CD4-positive, alpha-beta T cell treated with Interleukin-1 beta for 1 hour (primary cell): ENCODE measurements at places on chromosomes 5 and 9.

DNA sequence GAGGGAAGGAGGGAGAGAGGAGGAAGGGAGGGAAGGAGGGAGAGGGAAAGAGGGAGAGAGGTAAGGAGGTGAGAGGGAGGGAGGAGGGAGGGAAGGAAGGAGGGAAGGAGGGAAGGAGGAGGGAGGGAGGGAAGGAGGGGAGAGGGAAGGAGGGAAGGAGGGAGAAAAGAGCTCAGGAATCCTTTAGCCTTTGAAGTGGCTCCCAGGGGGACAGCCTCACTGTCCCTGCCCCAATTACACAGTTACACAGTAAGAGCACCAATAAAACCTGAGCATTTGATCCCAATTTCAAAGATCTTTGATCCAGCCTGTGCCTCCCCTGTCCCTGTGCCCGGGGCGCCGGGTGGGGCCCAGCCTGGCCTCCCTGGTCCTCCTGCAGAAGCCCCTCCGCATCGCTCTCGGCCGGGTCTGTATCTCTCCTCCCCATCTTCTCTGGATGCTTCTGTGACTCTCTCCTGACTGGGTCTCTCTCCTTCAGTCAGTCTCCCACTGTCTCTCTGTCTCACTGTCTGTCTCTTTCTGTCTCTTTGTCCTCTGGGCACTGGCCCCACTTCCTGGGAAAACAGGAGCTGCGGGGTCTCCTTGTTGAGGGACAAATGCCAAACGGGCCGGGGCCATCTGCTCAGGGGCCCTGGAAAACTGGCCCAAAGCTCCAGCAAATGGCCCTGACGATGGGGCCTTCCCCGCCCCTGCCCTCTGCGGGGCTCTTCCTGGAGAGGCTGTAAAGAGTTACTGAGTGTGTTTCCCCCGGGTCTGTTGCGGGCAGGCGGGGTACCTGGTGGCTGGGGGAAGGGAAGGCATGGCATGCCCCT, 54.2 kb upstream of the EGFL7 start:
- DNase-seq: no peak

GRCh38 chr5:52794519-52794918, 6.8 kb downstream of the ITGA1 start:
- no peak for DNase-seq

DNA sequence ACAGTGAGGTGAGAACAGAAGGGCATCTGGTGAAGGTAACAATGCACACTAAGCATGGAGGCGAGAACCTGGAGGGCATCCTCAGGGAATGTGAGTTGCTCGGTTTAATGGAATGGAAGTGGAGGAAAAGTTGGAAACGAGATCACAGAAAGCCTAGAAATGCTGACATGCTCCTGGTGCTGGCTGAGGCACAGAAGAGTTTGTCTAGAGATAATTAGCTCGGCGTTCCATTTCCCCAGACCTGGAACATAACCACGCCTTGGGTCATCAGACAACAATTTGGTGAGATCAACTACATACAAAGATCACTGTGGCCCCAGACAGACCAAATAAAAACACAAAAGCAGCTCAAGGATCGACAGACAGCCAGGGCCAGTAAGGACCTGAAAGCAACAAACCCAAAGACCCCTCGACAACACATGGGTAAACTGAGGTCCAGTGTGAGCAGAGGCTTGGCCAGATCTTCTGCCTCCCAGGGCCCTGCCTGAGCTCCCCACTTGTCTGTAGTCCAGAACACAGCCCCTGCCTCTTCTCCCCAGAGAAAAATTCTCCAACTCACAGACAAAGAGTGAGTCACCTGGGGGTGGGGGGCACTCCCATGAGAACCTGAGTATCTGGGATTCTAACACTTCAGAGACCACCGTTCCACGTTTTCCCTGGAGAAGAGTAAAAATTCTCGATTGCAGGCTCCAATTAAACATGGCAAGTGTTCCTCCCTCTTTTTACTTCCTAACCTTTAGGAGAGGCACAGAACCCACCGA, 52.5 kb downstream of the SHB start:
- no peak for DNase-seq

- DNase-seq: no peak
Observed at GRCh38 chr5:122586351-122586750, 188.5 kb upstream of the SNX2 start.

DNA sequence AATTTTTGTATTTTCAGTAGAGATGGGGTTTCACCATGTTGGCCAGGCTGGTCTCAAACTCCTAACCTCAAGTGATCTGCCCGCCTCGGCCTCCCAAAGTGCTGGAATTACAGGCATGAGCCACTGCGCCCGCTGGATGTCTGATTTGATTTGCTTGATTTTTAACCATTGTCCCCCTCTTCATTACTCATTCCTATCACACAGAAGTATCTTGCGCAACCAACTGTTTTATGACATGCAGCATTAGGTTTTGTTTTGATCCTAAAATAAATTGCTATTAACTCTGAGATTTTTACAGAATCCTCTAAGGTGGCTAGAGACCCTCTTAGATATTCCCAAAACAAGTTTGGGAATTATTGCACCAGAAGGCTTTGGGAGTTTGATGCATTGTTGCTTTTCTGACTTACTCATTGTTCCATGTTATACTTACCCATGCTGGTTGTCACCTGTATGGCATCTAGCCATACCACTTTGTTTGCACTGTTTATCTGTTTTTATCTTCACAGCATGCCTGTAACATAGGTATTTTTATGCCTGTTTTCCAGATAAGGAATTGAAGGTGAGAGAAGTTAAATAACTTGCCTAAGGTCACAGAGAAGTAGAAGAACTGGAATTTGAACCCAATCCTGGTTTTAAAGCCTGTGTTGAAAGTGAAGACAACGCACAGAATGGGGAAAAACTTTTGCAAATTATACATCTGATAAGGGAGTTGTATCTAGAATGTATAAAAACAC, 35.9 kb upstream of the PWWP2A start:
- DNase-seq: no peak

DNA sequence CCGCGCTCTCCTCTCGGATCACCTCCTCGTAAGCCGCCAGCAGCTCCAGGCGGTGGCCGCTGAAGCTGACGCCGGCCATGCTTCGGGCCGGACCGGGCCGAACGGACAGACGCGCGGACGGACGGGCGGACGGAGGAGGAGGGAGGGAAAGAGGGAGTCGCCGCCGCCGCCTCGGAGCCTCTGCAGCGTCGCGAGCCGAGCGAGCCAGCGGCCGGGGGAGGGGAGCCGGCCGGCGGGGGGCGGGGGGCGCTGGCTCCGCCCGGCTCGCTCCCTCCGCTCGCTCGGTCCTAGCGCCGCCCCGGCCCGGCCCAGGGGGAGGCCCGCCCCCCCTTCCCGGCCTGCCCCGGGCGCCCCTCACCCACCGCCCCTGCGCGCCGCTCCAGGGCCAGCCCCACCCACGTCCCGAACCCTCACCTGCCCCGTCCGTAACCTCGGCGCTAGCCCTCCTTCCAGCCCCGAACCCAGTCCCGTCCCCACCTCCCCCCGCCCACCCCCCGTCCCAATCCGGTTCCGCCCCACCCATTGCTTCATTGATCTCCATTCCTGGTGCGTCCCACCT, at the start of gene DBN1:
Gene DBN1, minus strand, starts transcription at position 192 of the 559 bp plus-strand sequence. Its CDS starts 113 bp downstream, at position 79.
- DNase-seq: no peak

DNA sequence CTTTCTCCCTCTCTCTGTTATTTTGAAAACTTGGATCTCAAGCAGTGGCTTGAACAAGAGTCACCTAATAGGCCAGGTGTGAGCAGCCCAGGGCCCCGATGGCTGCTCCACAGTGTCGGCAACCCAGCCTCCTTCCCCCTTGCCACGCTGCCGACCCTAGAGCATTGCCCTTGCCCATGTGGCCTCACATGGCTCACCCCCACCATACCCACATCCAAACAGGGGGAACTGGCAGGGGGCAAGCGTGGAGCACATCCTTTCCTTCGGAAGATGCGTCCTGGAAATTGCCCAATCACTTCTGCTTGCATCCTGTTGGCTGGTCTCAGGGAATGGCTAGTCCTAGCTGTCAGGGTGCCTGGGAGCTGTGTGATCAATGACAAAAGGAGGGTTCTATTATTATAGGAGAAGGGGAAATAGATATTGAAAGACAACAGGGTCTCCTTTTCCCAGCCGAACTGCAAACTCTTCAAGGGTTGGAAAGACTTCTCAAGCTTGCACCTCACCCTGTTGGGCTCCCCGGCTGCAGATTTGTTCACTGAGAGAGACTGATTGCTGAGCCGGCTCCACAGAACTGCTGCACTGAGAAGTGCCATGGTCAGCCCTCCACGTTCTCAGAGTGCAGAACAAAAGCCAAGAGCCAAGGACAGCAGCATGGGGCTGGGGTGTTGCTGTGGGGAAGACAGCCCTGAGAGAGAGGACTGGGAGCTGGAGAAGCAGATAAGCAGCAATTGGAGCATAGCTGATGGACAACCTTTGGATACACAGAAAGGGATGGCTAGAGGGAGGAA, 8.3 kb upstream of the TIFAB start:
- DNase-seq: no peak

- no peak for DNase-seq
Observed at GRCh38 chr5:177256296-177256695, 47.2 kb downstream of the RAB24 start.

- peak; percentile 12 for DNase-seq
Observed at GRCh38 chr5:60687927-60688720, 11.8 kb downstream of the DEPDC1B start.

GRCh38 chr9:20651939-20652338, 29.6 kb upstream of the MLLT3 start:
- no peak for DNase-seq

DNA sequence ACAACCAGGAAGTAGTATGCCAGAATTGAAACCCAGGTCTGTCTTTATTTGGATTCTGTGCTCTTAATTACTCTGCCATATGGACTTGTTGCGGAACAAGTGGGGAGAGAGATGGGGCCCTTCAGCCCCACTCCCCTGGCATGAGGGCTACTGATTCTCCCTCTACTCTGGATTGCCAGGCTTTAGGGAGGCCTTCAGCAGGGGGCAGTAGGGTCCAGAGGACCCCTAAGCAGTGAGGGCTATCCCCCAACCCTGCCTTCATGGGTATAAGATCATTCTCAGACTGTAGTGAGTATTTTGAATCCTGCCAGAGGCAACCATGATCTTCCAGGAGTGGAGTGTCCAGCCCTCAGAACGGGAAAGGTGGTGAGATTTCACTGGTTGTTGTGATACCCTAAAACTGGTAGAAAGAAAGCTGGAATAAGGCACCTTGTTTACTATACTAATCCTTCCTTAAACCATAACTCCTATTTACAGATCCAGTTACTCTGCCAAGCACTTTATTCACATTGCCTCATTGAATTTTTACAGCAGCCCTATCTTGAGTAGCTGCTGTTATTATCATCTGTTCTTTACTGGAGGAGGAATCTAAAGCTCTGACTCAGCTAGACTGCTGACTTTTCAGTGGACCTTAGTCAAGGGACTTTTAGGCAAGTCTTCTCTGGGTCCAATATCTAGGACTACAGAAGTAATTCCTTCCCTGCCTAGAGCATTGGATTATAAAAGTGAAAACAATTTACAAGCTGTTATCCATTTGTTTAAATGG, 31.3 kb upstream of the LARP1 start:
- DNase-seq: no peak

- DNase-seq: no peak
Observed at GRCh38 chr9:1875921-1876448, 139.2 kb upstream of the SMARCA2 start.

DNA sequence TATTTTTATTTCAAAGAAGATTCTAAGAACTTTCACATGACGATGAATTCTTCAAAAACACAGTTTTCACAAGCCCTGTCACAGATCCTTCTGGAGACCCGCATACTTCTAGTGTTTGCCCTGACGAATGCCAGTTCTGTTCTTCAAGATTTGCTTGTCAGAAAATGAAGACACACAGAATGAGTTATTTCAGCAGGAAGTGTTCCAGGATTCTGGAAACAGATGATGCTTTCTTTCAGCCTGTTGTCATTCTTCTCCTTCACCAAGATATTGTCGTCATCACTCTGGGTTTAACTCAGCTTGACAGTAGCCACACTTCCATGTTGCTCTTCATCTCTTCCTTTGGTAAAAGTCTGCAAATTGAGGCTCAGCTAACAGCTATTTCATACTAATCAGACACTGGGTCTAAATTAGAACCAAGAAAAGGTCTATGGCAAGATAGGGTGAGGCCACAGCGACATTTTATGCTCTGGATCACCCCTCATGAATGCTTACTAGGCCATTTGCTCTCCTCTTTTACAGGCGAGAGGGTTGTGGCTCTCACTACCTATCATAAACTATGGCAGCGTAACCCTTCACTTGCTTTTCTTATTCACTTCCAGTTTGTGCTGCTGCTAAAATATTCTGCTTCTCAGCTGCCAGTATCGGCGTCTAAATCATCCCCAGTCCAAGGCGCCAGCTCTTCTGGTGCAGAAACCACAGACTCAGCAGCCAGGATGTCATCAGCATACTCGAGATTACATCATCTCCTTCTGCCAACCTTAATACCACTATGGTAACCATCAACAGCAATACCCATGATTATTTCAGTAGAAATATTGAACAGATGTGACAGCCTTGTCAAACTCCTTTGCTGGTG, 159.6 kb upstream of the TBCA start:
- DNase-seq: peak; percentile 3

DNA sequence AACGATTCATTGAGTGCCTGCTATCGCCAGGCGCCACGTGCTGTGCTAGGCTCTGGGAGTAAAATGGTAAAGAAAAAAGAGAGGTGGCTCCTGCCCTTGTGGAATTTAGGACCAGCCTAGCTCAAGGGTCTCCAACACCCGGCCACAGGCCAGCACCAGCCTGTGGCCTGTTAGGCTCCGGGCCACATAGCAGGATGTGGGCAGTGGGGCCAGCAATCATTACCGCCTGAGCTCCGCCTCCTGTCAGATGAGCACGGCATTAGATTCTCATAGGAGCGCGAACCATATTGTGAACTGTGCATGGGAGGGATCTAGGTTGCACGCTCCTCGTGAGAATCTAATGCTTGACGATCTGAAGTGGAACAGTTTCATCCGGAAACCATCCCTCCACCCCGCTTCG, 1.5 kb downstream of the RMRP start:
- DNase-seq: no peak

DNA sequence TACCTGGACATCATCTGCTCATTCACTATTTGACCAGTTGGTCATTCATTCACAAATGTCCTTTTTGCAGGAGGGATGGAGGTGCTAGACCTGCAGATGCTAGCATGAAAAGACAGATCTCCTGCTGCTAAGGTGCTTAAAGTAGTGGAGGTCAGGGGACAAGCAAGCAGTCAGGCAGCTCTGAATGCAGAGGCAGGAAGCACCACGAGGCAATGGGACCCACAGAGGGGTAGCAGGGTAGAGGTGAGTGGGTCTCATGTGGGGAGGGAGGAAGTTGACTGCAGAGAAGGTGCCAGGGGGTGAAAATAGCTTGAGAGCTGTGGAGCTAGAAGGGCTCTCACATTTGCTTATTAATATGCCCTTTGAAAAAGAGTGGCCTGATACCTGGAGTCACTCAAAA, 25.2 kb downstream of the FXN start:
- DNase-seq: no peak

DNA sequence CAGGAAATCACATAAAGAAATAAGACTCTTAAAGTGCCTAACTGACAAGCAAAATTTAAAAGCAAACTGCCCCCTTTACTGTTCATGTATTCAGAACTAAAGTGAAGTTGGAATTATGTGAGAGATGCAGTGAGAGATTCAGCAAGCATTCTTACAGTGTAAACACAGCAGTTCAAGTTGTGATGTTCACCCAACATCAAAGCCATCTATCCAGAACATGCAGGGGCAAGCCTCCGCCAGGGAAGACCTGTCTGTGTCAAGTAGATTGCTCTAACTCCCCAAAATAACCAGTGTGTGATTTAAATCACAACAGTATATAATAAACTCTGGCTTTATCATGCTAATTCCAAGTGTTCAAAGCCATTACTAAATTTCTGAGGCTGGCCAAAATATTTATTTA, 233.3 kb downstream of the BNC2 start:
- DNase-seq: no peak
